NCI-H345 (cell line): ENCODE measurements at places on chromosomes 16 and 17.
A peak's percentile ranks its signal among the peaks of the same experiment; 100 is the strongest.

- peak; percentile 30 for DNase-seq
Measured at GRCh38 chr17:32007463-32008298, 498 bp downstream of the LRRC37B start.

GRCh38 chr17:14161419-14161818, 75.2 kb downstream of the CDRT15 start:
- DNase-seq: no peak

- DNase-seq: no peak
Measured at GRCh38 chr16:30087181-30087898, 4.4 kb downstream of the TBX6 start.

- DNase-seq: no peak
Measured at GRCh38 chr16:11946433-11946832, 4.6 kb upstream of the NPIPB2 start.

GRCh38 chr17:58224315-58224714, 5.3 kb upstream of the MKS1 start:
- DNase-seq: no peak

- DNase-seq: no peak
Measured at GRCh38 chr16:5428932-5429331, 331.3 kb upstream of the EEF2KMT start.

- no peak for DNase-seq
Measured at GRCh38 chr17:64356304-64356686, 34.4 kb downstream of the PECAM1 start.

GRCh38 chr16:67430977-67431774, at the start of gene HSD11B2:
HSD11B2 (plus strand) TSS chr16:67431121; CDS start chr16:67431249, 128 bp downstream.
- peak; percentile 63 for DNase-seq

- DNase-seq: no peak
Measured at GRCh38 chr17:55708175-55708974, 14.3 kb downstream of the TMEM100 start.
